ENCODE measurements at places on chromosomes 5 and 9.

- DNase-seq: no peak
Observed at GRCh38 chr9:121192518-121192917, 9.2 kb downstream of the RAB14 start.

GRCh38 chr9:131658377-131659129 lies 81.3 kb downstream of the RAPGEF1 start:
- DNase-seq: peak; percentile 87

- DNase-seq: no peak
Observed at GRCh38 chr9:37944671-37945481, 40.9 kb upstream of the SLC25A51 start.

GRCh38 chr5:52799358-52799982 lies 11.8 kb downstream of the ITGA1 start:
- DNase-seq: peak; percentile 44
